AG10803 (cell line): ENCODE measurements at places on chromosomes 1 and 21.

DNA sequence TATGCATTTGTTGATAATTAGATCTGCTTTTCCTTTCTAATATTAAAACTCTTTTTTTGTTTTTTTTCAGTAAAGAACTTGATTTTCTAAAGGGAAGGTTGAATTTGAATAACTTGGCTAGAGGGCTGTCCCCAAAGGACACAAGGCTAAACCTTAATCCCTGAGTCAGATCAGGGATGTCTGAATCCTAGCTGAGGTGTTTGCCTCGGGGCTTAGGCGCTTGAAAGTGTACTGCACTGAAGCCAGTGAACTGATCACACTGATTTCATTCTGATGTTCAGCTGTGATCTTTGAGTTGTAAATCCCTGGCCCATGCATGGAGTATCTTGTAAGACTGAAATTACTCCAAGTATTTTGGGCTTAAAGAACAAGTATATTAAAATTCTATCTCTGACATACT is 42.8 kb downstream of the MTR start:
- DNase-seq = no peak

- peak; percentile 64 for DNase-seq
These were observed 21.3 kb downstream of the ACOT11 start for GRCh38 chr1:54569339-54569738.

GRCh38 chr1:52926864-52927211 is 238 bp upstream of the SCP2 start:
- DNase-seq = no peak

- DNase-seq = peak; percentile 43
These were observed 46.3 kb upstream of the IRF2BP2 start for GRCh38 chr1:234656070-234656895.
